Stimulated activated CD8-positive, alpha-beta memory T cell treated with anti-CD3 and anti-CD28 coated beads, Interleukin-12 subunit alpha, Interleukin-12 subunit beta, amount 100 ng/mL, for 4 hours (primary cell): ENCODE measurements at places on chromosomes 2 and 18.
A peak's percentile ranks its signal among the peaks of the same experiment; 100 is the strongest.

DNA sequence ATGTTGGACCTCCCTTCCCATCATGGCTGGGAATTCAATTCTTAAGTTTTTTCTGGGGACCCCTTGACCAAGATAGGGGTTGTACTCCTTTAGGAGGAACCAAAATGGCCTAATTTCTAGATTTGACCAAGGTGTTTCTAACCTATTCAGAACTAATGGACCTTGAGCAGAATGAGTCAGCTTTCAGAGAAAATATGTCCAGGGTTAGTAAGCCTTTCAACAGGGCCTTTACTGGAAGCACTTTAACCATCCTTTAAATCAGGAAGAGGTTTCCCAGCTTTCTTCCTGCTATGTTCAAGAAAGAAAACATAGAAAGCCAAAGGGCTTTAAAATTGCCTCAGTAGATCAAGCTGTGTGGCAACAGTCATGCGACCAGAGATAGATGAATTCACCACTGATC lies 1184.9 kb upstream of the ACVR2A start:
- no peak for DNase-seq

GRCh38 chr18:35861367-35862118 lies 110.9 kb upstream of the RMP24 start:
- DNase-seq = no peak

- no peak for DNase-seq
These were observed 11.6 kb upstream of the NAB1 start for GRCh38 chr2:190637281-190637734.

DNA sequence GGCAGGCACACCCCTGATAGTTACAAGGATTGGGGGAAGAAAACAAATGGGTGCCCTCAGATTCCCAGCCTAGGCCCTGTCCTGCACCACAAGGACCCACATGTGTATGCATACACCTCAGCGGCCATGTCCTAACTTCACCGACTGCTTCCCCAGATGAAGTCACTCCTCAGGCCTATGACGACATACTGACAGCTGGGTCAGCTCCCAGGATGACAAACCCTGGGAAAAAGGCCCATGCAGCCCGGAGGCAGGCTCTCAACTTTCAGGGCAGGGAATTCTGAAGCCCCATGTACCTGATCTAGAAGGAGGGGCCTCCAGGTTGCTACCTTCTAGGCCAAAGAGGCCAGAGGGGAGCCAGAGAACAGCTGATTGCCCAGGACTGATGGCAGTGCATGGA lies 11.0 kb upstream of the PLEKHM3 start:
- no peak for DNase-seq

- DNase-seq = no peak
These were observed 1.5 kb upstream of the VSNL1 start for GRCh38 chr2:17538844-17539554.

DNA sequence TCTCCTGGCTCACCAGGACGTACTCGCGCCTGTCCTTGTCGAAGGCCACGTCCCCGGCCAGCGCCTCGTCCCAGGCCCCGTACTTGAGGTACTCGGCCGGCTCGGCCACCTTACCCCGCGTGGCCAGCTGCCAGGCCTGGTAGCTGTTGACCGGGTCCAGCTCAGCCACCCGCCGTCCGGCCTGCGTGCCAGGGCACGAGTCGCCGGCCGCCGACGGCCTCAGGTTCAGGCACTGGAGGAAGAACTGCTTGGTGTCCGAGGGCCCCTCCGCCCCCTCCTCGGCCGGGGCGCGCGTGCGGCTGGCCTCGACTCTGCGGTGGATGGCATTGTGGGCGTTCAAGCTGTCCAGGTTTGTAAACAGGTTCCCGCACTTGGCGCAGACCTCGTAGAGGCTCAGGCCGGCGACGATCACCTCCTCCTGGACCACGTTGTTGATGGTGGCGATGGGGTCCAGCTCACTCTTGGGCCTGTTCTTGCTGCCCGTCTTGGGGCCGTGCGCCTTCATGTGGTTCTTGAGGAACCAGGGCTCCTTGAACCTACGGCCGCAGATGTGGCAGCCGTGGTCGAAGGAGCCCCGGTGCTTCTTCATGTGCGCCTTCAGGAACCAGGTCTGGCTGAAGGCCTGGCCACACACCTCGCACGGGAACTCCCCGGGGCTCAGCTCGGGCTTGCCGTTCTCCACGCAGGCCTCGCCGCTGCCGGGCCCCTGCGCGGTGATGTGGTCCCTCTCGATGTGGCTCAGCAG lies 53.2 kb downstream of the ZNF516 start:
- no peak for DNase-seq

DNA sequence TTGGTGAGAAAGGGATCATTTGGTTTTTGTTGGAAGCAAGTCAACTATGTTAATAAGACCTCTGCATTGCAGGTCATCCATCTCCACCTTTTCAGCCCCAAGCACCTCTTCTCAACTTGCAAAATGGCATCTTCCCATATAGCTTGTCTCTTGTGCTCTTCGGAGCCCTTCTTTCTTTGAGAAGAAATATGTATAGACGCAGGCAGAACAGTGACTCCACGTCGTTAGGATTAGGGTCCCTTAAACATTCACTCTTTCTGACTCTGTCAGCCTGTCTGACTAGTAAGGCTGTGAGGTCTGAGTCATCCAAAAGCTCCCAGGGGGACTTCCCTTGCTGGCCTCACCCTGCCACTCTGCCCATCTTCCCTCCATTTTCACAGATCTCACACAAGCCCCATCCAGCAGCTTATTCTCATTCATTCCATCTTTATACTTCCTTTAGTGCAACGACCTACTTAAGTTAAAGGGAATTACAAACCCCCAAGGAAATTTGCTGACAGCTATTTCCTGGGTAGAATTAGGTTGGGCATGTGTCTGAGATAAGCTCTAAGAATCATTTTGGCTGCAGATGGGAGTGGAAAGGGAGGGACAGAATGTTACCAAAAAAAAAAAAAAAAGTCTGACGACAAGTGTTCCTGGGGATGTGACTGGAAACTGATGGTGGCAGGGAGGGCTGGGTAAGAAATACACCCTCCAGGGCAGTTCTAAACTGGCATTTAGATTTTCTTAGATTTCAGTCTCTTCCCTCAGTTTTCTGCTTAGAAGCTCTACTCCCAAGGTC lies 37.7 kb upstream of the MEX3C start:
- DNase-seq = no peak

DNA sequence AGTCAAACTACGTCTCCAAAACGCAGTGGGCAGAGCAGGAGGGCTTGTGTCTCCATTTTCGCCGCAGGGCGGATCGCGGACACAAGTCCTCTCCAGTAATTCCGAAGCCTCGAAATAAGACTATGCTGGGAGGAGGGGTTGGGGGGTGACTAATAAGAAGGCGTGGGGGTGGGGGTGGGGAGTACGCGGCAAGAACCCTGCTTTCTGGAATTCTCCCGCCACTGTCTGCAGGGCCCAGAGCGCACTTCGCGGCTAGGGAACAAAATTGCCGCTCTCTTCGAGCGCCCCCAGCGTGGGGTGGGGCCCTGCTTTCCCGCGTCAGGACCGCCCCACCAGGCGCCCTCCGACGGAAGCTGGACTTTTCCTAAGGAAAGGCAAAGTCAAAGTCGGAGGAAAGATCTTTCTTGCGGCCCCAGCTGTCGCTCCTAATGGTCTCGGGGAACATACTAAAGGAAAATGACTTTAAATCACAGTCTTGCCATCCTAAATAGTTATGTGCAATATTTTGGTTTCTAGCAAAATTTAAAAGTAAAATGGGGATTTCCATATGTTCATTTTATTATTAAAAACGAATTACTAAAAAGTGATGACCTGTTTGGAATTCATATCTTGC lies 11.9 kb downstream of the NR4A2 start:
- DNase-seq = no peak

DNA sequence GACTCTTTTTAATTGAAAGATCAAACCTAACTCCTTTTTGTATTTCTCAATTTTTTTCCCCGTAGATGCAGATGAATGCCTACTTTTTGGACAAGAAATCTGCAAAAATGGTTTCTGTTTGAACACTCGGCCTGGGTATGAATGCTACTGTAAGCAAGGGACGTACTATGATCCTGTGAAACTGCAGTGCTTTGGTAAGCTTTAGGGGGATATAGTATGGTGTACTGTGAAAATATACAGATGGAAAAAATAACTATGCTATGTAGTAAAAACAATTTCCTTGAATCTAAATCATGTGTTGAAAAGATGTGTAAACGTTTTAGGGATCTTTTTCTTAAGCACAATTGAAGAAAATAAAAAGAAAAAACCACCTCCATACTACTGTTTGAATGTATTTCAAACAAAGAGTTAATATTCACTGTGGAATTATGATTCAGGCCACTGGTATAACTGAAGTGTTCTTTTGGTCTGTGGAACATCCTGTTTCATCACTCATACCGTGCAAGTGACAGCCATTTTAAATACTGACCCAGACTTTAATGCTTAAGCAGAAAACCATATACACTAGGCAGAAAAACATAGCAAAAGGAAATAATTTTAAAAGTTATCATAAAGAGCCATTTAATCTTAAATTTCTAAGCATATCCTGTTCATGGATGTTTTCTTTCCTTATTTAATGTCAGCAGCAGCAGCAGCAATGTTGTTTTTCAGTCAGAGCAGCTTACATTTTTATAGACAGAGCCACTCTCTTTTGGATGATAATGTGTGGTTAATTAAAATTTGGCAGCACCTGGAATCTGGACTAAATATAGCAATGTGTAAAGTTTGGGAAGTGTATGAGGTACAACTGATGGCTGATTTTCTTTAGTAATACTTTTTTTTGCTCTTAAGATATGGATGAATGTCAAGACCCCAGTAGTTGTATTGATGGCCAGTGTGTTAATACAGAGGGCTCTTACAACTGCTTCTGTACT lies 112.8 kb upstream of the RASGRP3 start:
- DNase-seq = no peak

DNA sequence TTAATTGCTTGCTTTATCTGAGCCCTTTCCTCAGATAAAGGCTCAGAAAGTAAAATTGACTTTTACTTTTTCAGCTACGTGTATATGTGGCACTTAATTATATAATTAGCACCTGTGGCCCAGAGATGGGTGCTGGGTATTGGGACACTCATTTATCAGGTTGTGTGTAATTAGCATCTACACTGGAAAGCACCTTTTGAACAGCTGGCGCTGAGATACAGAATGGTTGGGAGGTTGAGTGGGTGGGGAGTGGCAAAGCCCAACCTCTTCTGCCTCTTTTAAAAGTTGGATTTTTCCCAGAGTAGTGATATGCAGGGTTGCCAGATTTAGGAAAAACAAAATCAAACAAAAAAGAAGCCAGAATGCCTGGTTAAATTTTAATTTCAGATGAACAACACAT lies 23.9 kb downstream of the SPTBN1 start:
- no peak for DNase-seq

DNA sequence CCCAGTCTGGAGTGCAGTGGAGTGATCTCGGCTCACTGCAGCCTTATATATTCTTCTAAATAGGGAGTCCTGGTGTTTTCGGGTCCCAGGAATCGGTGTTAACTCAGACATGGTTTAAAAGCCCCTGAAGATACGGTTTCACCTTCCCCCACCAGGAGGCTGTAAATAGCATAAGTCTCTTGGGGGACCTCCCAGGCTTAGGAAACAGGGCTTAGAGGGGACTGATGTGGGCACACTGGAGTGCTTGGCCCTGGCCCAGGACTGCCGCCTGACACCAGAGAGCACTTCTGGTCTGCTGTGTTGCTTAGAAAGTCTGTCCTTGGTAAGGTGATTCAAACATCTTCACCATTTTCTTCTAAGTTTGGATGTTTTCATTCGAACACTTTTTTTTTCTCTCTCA lies 39.7 kb upstream of the MAP4K4 start:
- no peak for DNase-seq

DNA sequence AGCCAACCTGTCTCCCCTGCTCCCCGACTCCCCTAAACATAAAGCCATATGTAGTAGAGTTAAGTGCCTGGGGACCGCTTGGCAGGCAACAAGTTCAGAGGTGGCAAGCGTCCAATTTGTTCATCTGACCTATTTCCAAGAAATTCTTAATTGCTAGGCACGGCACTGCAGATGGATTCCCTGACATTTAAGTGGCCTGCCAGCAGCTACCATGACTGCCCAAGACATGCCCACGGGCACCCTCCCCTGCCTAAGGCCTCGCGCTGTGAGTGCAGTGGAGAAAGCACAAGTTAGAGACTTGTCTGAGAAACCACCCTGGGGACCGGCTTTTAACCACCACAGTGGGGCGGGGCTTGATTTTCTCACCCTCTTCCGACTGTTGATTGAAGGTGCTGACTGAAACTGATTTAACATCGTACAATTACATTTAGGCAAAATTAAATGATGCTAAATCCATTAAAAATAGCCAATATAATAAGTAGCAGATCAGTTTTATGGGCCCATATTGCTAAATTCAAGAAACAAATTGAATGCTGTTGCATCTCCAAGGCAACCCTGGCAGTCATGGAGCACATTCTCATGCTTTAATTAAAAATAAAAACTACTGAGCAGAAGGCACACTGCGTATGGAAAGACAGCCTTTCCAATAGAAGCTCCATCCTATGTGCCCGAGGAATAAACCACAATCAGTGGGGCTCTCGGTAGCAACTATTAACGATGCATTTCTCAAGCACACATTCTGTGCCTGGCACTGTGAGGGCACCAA lies 163.6 kb upstream of the ACAA2 start:
- no peak for DNase-seq

DNA sequence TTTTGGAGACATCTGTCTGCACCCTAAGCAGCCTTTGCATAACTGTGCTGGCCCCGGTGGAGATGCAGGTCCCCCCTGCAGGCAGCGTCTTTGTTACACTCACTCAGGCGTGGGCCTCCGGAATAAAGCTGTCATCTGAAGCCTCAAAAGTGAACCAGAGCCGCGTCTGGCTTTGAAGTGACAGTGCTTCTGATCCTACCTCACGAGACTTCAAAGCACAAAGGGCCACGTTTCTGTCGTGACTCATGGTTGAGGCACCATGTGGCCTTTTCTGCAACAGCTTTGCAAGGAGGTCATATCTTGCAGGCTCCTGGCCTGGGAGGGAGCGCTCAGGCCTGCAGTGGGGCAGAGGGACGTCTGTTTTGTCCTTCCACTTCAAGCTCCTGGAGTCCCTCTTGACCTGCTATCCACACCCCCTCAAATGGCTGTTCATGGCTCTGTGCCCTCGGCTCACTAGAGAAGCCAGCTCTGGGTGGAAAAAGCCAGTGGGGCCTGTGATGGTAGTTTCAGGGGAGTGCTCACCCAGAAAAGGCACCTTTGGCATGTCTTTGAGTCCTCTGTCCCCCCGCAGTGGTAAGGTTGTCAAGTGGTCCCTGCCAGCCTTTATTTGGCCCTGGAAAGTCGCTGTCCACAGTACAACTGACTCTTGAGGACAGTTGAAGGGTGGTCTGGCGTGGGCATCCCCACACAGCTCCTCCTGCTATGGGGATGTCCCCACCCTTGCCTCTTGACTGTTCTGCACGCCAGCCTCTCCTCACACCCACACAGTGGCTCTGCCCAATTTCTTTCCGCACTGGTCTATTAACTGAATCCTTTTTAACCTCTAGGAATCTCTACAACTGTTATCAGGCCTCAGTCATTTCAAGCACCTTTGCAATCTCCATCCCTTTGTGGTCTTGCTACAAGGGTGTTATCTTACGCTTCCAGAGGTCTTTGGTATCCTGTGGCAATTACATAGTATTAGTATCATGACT lies 19.3 kb downstream of the GPR55 start:
- DNase-seq = peak; percentile 78

DNA sequence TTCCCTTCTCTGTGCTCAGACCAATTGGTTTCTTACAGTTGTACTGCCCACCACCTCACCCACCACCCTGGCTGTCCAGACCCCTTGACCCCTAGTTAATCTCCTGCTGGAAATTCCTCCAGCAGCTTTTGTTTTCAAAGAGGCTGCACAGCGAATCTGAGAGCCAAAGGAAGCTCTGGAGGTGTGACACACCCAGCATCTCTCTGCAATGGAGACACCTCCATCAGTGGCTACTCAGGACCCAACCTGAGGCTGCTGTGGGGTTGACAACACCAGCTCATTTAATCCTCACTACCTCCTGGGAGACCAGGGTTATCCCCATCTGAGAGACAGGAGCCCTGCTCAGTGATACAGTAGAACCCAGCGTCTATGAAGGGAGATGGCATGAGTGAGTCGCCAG lies 86.4 kb downstream of the BIN1 start:
- DNase-seq = no peak
